ENCODE measurements at places on chromosomes 11 and 22.

- no peak for DNase-seq
These were observed 87.1 kb downstream of the ABTB2 start for GRCh38 chr11:34270711-34271110.

GRCh38 chr22:49833340-49834007 is 5.8 kb upstream of the BRD1 start:
- no peak for DNase-seq

- DNase-seq, result no peak
These were observed 231.9 kb upstream of the ISX start for GRCh38 chr22:34834059-34834458.

DNA sequence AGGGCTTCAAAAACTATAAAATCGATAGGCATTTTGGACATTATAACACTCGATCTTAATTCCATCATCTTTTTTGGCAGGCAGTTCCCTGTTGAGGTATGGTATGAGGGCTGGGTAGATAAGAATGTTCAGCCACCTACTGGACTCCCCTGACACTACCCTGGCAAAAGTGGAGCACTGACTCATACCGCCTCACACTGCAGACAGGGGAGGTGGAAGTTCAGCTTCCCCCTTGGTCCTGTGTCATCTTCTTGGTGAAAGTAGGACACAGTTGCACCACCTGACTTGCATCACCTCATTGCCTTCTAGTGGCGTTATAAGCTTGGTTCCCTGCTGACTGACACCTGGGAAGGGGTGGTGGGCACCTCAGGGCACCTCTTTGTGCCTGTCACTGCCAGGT is 30.4 kb downstream of the PAAF1 start:
- no peak for DNase-seq

- DNase-seq, result no peak
These were observed 79.1 kb downstream of the LRRC32 start for GRCh38 chr11:76591416-76591815.

- no peak for DNase-seq
These were observed 32.9 kb upstream of the CLMP start for GRCh38 chr11:123227763-123228495.

Data from stimulated activated CD4-positive, alpha-beta T cell treated with anti-CD3 and anti-CD28 coated beads, Interleukin-2, amount 100 ng/mL, for 24 hours (primary cell).